Femur (tissue), 1 donor: ENCODE measurements at places on chromosomes 4 and X.

GRCh38 chrX:79415056-79415455 lies 47.9 kb upstream of the ITM2A start:
- no peak for DNase-seq

GRCh38 chr4:141711211-141711610 lies 74.8 kb downstream of the IL15 start:
- DNase-seq, result no peak

DNA sequence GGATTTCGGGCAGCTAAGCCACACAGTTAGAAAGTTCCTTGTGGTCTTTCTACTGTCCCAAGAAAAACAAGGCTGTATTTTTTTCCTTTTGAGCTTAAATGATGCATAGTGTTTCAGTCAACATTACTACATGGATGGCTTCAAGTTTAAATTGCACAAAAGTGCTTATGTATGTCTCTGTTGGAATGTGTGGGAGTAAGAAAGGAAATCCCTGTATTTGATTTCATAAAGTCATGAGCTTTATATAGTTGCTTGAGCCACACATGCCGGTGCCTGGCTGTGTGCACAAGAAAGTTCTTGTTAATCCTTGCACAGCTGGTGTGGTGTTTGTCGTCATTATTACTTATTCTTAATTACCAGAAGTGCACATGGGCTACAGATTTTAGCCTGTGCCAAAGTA lies 262.2 kb downstream of the ARHGAP10 start:
- DNase-seq, result no peak

- DNase-seq, result no peak
Observed at GRCh38 chr4:52842792-52843191, 19.3 kb upstream of the RASL11B start.

- DNase-seq, result no peak
Observed at GRCh38 chr4:165563851-165564250, 185.0 kb downstream of the CPE start.

DNA sequence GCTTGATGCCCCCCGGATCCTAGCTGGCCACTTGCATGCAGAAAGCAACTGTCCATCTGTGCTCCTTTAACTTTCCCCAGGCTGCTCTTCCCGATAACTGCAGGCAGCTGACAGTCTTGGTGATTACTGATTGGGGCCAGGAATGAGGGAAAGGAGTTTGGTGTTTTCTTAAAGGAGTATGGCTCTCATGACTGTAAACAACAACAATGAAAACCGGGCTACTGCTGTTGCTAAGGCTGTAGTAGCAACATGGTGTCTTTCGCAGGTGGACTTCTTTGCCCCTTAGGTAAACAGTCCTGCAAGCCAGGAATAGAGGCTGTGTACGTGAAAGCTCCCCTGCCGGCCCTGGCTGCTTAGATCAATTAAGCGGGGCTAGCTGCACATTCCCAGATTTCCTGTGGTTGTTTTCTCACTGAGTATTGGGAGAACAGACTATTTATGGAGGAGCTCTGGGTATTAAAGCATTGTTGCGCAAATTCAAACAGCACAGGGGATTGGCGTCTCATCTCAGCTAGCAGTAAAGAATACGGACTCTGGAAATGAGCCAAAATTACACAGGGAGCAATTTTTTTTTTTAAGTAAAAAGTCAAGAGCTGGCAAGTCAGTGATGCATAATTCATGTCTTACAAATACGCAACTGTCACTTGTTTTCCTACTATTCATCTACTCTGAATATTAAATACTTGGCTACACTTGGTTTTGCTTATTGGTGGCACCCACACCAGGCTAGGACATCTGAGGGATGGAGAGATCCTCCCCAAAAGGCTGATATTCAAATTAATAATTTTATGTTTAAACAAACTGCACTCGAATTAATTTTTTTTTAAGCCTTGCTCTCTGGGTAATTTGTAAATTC lies 61.6 kb upstream of the NAP1L5 start:
- peak; percentile 41 for DNase-seq
